Fibroblast of the aortic adventitia (primary cell): ENCODE measurements at places on chromosomes 11 and 22.

DNA sequence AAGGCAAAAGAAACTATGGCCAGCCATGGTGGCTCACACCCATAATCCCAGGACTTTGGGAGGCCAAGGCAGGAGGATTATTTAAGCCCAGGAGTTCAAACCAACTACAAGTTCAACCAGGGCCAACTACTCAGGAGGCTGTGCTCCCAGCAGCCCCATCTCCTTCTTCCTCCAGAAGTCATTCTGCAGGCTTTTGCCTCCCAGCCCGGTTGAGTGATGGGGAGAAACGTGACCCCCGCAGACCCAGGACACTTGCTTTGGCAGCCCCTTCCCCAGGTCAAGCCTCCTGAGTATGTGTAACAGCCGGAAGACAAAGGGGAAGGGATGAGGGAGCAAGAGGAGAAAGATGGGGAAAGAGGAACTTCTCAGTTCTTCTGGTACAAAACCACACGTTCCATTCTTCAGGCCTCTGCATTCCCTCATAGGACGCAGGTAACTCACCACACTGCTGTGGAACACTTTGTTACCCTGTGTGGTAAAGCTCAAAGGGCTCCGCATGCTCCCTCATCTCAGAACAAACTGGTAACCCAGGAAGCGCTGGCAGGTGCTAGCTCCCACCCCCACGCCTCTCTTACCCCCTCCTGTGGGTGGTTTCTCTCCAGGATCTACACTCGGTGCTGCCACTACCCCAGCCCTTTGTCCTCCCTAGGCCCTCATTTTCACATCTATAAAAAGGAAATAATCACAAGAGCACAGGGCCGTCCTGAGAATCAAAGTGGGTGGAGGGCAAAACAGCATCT, 4.0 kb downstream of the SULT4A1 start:
- no peak for DNase-seq

GRCh38 chr11:20501971-20502370, 97.4 kb upstream of the SLC6A5 start:
- no peak for DNase-seq

DNA sequence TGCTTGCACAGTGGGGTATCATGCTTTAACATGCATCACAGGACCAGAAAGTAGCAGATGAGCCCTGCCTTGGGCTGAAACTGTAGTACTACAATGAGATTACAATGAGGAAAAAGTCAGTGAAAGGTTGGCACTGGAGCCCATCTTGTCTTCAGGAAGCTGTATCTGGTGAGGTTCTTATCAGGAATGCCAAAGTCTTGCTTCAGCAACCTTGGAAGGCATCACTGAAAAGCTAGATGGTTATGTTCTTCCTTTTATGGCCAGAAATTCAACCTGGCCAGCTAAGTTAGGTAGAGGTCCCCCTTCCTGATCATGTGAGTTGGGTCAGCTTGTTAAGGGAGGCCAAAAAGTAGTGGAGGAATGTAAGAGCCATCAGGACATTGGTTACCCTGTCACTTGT, 254.0 kb upstream of the FAT3 start:
- DNase-seq, result no peak

GRCh38 chr11:125287491-125288210, 123.1 kb downstream of the PKNOX2 start:
- peak; percentile 43 for DNase-seq
